ENCODE measurements at places on chromosomes 6 and 20.

GRCh38 chr6:53344969-53345368 is 3.8 kb downstream of the ELOVL5 start:
- no peak for DNase-seq

GRCh38 chr20:52269321-52269720 is 77.7 kb upstream of the ZFP64 start:
- no peak for DNase-seq

GRCh38 chr6:39918831-39919230 is 15.4 kb downstream of the MOCS1 start:
- DNase-seq: no peak

- no peak for DNase-seq
These were observed 24.0 kb upstream of the ZMYND8 start for GRCh38 chr20:47380481-47380880.

DNA sequence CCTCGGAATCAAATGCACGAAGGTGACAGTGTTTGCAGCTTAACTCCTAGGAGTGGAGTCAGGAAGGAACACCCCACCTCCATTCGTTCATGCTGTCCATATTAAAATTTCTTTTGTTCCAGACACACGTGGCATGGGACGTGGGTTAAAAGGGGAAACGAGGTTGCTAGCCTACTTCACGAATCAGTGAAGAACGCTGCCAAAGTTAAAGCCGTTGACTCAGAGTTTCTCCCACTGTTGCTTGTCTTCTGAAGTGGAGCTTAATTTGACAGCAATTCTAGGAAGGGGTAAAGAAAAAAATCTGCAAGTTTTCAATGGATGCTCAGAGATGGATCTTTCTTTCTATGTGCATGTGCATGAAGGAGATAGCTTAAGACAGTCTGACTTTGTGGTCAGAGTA is 499.1 kb downstream of the CD83 start:
- DNase-seq: no peak

DNA sequence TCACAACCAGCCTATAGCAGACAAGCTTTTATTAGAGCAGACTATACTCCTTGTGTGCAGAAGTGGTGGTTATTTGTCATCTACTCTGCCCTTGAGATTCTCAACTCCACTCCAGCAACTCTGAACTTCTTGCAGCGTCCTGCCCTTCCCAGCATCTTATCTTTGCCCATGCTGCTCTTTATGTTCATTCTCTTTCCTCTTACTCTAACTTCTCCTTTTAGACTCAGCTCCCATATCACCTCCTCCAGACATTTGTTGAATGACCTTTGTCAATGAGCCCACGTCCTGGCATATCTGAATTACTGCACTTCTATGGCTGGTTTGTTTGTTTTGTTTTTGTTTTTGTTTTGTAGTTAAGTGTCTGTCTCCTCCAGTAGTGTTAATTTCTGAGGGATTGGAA is 81.2 kb downstream of the KCNQ5 start:
- no peak for DNase-seq

GRCh38 chr6:56399672-56400263 is 152.4 kb upstream of the COL21A1 start:
- no peak for DNase-seq

GRCh38 chr20:59103573-59103972 is 60.0 kb upstream of the ZNF831 start:
- DNase-seq: no peak

DNA sequence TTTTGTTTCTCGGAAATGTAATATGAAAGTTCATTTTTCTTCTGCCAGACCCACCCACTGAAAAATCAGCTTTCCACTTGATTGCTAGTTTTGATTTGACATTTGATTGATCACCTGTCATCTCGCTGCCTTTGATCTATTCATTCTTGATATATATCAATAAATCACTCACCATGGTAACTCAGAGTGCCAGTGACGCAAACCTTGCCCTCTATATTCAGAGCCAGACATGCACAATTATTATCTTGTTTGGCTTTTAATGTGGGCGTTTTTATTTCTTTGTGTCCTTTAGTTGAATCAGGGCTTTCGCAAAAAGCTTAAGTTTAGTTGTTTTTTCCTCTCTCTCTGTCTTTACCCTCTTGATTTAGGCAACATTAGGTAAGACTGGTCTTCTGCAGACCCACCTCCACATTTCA is 2.0 kb downstream of the TSHZ2 start:
- DNase-seq: no peak

DNA sequence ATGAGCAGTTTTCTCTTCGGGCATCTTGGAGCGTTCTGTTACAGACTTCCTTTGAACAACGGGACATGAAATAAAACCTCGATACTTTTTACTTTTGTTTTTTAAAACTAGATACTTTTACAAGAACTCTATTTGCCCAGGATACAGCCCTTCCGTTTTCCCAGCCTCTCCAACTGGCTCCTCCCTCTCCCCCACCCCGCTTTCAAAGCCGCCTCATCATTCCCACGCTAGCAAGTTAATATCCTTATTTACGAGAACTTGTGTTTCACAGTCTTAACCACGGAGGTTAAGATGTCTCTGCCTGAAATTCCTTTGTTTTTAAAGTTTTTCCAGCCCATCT is 241 bp upstream of the CFAP206 start:
- no peak for DNase-seq

- DNase-seq: no peak
These were observed 39.7 kb downstream of the ZC3H12D start for GRCh38 chr6:149445095-149445466.

DNA sequence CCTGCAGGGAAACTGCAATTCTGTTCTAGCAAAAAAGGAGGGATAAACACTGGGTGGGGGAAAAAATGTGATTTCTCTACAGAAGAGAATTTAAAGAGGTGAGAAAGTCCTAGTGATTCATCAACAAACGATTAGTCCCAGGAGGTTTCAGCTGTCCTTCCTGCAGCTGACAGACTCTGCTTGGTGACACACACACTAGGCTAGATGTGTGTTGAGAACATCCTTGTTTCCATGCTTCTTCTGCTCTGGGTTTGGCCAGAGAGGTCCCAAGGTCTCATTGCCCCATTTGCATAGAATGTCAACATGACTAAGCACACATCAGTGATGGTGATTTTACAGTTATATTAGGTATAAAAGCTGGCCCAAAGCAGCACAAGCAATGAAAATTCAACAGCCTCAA is 258.3 kb downstream of the NFATC2 start:
- DNase-seq: no peak

DNA sequence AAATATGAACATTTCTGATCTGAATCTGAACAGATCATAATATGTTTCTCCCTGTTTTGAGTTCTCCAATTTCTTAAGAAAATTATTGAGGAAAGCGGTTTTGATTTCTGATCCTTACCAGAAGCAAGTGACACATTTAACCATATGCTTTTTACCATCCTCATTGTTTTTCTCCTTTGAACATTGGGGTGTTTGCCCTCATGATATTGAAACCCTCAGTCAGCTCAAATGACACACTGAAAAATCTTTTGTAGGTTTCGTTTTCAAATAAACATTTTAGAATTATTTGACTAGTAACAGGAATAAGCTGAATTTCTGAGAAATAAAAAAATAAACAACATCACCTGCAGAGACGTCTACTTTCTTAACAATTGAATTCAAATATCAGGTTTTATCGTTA is 252.1 kb downstream of the DOK5 start:
- DNase-seq: no peak

Measured in mesenteric fat pad (tissue), 1 donor.